ENCODE measurements at places on chromosomes 4 and X.

DNA sequence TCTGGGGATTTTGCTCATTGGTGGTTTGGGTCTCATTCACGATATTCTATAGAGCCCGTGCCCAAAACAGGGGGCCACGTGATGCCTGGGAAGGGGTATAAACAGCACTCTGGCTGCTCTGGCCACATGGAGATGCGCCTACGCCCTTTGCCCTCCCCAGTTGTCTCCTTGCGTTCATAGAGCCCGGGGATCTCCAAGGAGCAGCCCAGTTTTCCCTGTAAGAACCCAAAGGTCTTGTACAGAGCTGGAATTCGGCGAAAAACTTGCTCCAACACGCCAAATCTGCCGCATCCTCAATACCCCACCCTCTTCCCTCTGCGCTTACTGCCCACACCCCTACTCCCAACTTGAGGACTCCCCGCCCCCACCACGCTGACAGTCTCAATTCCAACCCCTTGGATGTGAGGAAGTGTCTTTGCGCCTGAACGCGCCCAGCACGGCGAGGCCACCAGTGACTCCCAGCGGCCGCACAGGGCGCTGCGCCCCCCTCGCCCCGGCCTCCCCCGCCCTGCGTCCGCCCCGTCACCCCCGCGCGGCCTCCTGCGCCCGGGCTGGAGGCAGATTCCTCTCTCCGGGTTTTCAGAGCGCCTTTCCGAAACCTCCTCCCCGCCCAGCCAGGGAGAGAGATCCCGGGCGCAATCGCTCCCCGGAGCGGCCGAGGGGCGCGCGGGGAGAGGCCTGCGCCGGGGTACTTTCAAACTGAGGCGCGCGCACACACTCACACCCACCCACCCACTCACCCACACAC, at the start of gene NHS:
TSS of gene NHS (plus strand) at position 582 of the 748 bp plus-strand sequence. CDS start 558 bp downstream, outside the sequence.
- peak; percentile 34 for DNase-seq

DNA sequence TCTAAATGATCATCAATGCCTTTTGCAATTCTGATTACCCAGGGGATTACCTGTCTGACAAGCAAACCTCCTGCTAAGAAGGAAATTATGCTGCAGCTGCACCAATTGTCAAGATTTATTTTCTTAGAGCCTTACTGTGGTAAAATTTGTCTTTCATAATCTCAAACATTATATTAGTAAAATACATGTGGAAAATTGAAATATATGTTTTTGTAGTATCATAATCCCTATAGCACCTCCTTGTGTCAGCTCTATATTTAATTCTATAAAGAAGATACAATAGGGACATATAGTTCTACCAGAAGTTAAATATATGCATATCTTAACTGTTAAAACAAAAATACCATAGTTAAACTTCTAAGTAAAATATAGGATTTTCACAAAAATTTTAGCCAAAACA, 655.6 kb upstream of the PCDH10 start:
- DNase-seq: no peak

GRCh38 chrX:34586346-34586911, 70.7 kb downstream of the TMEM47 start:
- no peak for DNase-seq

GRCh38 chr4:67790721-67791120, 36.5 kb upstream of the GNRHR start:
- DNase-seq: no peak

DNA sequence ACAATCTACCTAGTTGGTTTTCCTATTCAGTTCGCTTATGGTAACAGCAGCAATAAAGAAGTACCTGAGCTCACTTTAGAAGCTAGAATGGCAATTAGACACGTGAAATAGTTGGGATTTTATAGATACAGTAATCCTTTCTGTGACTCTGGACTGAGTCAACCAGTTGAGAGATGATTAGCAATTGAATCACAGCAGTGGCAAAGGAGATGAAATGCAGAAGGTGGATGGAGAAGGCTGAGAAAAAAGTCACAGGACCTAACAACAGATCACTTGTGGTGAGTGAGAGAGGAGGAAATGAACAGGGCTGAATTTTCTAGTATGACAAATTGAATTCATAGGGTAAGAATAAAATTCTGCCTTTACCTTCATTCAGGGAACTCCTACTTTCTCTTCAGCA, 197.1 kb upstream of the MAGEB18 start:
- no peak for DNase-seq

DNA sequence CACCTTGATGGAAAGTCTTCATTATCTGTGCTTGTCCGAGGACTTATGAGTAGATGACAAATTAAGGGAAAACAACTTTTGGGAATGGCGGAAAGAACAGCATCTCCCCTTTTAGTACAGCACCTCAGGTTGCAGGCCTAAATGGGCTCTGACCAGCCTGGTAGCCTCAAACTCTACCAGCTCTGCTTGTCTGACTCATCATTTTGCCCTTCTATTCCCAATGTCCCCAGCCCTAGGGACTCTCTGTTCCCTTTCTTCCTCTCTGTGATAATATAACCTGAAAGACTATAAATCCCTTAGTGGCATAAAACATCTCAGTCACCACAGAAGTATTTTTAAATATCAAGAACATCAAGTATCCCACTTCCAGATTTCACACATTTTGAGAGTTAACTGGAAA, 121.9 kb downstream of the THOC2 start:
- no peak for DNase-seq

DNA sequence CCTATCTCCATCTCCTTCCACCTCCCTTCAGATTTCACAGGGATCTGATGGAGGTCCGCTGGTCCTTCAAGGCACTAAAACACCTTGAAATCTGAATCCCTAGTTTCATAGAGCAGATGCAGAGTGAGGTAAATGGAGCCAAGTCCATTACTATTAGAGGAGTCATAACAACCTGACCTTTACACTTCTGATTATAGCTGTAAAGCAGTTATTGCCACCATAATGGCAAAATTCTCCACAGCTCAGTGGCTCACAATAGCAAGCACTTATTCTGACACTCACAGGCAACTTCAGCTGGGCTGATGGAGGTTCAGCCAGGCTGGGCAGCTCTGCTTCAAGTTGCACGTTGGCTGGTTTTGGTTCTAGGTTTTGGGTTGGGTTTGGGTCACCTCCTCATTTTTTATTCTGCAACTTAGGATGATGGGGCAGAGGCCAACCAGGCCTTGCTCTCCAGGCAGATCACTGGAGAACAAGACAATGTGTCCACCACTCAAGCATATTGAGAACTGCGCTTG, 51.4 kb upstream of the LRAT start:
- no peak for DNase-seq

DNA sequence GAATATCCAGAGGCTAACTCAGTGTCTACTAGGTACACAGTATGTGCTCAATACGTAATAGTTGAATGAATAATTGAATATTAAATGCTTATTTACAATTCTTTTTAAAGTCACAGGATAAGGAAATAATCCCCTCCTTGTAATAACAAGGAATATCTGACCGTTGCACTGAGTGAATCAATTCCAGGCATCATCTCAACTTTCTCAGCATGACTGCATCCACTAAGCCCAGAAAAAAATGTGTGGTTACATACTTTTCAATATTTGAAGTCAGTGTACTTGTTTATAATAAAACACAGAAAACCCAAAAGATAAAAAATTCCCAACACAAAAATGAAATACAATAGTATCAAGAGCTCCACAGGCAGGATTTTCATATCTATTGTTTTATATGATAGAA, 105.4 kb downstream of the TMEM144 start:
- DNase-seq: no peak

- no peak for DNase-seq
Measured at GRCh38 chr4:52566136-52567031, 92.7 kb downstream of the USP46 start.

DNA sequence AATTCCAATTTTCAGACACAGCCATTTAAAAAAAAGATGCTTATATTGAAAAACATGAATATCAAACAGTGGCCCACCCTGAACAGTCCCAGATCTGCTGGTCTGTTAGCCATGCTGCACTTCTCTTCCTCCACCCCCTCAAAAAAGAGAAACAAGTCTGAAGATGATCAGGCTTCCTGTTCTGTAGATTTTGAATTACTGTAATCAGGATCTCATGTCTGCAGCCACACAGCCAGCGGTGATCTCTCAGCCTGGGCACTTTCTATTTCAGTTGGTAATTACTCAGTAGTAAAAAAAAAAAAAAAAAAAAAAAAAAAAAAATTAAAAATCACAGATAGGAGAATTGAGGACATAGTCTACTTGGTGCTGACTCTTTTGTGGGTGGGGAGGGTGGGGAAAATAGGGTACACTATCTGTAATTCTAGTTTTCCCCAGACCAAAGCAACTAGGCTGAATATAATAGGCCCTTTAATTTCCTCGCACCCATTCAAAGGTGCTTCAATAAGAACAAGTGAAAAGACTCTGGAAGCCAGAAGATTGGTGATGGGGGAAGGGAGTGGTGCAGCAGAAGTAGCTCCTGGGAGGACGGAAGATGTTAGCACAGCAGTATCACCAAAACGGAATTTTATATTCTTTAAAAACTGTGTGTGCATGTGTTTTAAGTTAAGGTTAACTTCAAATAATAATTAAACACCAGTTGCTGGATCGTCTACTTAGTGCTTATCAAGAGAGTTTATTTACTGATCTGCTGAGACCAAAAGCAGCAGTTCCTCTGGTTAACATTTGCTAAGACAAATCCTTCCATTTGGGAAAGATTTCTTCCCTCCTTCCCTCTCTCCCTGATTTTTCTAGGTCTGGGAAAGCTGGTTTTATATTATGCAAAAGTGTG, 47.0 kb downstream of the SPRY1 start:
- DNase-seq: peak; percentile 76

GRCh38 chr4:48203819-48204218, 65.8 kb downstream of the TEC start:
- DNase-seq: no peak

GRCh38 chr4:67091673-67092072, 453.6 kb downstream of the CENPC start:
- DNase-seq: no peak

DNA sequence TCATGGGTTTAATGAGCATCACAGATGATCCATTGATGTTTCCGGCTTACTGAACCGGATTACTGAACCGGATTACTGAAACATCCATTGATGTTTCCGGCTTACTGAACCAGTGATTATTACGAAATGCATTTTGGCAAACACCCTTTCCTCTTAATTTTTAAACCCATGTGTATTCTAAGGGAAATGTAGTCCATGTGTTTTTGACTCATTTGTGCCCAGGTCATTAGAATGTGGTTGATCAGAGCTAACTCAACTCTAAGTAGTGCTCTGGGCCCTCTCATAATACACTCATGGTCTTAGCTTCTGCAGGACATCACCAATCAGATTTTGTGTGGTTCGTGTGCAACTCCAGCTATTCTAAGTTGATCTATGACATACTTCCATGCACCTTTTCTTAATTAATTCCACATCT, 141.6 kb downstream of the SPATA18 start:
- no peak for DNase-seq

DNA sequence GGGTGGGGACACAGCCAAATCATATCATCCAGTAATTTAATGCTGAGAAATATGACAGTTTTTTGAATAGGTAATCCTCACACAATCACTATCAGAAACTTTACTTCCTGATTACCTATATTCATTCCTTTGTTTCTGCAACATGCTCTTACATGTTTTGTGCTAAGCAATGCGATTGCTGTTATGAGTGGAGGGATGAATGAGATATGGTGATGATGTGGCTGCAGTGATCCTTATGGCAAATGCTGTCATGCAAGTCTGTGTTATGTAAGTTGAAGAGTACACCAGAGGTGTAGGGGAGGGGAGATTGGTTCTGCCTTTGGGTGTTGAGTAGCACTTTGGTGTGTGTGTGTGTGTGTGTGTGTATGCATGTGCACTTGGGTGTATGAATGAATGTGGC, 14.6 kb downstream of the HERC3 start:
- no peak for DNase-seq

DNA sequence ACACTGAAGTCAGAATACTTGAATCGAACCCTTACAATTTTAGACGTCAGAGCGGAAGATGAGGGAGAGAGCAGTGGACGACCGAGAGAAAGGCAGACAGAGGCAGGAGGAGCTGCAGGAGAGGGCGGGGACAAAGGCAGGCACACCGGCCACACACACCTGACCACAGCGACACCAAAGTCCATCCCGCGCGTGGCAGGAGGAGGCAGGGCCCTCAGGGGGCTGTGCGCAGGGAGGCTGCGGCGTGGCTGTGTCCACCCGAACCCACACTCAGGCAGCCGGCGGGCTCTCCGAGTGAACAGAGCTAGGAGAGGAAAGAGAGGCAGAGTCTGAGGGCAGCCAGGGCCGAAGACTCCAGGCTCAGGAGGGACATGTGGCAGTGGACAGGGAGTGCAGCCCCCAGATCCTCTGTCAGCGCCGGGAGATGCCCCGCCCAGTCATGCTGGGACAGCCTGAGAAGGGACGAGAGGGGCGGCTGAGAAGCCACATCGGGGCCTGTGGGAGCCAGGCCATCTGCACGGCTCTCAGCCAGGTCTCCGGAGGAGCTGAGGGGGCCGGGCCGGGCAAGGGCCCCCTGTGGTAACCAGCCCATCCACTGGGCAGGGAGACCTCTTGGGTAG, 20.1 kb downstream of the GAK start:
- DNase-seq: no peak

DNA sequence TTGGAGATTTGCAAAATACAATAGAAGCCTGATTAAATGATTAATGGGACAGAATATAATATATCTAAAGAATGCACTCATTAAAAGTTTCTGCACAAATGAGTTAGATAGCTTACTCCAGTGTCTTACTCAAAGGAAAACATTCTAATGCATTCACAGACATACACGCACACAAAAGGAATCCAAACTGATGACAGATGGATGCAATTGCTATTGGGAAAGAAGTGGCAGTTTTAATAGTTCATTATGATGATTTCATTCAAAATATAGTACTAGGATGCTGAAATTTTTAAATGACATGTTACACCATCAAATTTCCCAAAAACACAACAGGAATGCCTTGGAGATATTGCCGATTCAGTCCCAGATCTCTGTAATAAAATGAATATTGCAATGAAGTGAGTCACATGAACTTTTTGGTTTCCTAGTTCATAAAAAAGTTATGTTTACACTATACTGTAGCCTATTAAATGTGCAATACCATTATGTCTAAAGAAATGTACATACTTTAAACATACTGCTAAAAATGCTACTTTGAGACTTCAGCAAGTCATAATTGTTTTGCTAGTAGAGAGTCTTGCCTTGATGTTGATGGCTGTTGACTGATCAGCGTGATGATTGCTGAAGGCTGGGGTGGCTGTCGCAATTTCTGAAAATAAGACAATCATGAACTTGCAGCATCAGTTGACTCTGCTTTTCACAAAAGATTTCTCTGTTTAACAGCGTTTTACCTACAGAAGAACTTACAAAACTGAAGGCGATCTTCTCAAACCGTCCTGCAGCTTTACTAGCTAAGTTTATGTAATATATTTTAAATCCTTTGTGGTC, 45.6 kb downstream of the BBS12 start:
- DNase-seq: no peak

All from suppressor macrophage (primary cell).